AG20443 (cell line): ENCODE measurements at places on chromosomes 2 and 18.
A peak's percentile ranks its signal among the peaks of the same experiment; 100 is the strongest.

DNA sequence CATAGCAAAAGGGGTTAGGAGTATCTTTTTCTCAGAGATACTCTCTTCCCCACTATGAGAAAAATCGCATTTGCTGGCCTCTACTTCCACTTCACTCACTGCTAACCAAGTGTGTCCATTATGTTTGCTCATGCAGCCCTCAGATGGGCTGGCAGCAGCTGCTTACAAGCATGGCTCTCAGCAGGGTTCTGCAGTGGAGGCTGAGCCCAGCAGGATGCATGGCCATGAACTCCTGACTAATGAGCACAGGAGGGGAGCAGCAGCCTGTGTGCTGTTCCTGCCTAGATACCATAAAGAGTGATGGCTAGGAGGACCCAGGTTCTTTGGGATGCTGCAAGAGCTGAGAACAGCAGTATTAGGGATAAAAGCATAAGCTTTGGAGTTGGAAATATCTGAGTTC is 316.9 kb upstream of the THSD7B start:
- no peak for DNase-seq

- no peak for DNase-seq
These were observed 660.7 kb downstream of the DSC3 start for GRCh38 chr18:30381826-30382225.

DNA sequence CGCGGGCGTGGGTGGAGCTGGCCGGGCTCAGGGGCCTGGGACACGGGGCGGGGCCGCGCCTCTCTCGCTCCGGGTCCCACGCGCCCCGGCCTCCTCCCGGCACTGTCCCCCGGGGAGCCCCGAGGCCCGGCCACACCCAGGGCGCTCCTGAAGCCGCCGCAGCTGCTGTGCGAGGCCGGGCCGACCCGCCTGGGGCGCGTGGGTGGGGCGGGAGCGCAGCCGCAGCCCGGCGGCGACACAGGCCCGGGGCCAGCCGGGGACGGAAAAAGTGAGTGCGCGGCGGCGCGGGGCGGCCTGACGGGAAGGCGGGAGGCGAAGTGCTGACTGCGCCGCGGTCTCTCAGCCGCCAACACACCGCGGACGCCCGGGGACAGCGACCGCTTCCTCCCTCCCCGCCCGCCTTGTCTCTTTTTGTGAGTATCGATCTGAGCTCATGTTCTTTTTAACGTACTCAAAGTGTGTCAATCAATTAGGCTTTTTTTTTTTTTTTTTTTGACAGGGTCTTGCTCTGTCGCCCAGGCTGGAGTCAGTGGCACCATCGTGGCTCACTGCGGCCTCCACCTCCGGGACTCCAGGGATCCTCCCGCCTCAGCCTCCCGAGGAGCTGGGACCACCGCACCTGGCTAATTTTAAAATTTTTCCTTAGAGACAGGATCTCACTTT is 14.5 kb downstream of the PDCD1 start:
- peak; percentile 94 for DNase-seq

GRCh38 chr2:224513991-224514390 is 71.2 kb downstream of the CUL3 start:
- DNase-seq, result no peak
